ENCODE measurements at places on chromosomes 13 and 19. TPM values are rescaled to one million over a fixed set of nuclear protein-coding genes. Genes with fewer than 3 reads are reported as not detected.

Gene DACT3
- polyA plus RNA-seq, result 3.6 TPM

Gene B9D2
- 6.4 TPM for polyA plus RNA-seq

Gene OR7D2
- 0.03 TPM for polyA plus RNA-seq

Gene PLIN4
- polyA plus RNA-seq, result 135 TPM

Gene FAM124A
- polyA plus RNA-seq, result 0.54 TPM

Gene MIDN
- polyA plus RNA-seq, result 22.8 TPM

Gene MYBPC2
- 0.06 TPM for polyA plus RNA-seq

Gene GIPC1
- polyA plus RNA-seq, result 53.6 TPM
